T-helper 17 cell (primary cell): ENCODE measurements at places on chromosomes 13 and 19.

GRCh38 chr19:19379527-19379926 lies 25.9 kb upstream of the GATAD2A start:
- DNase-seq = no peak

GRCh38 chr13:110042253-110042950 lies 256.0 kb upstream of the IRS2 start:
- no peak for DNase-seq

- DNase-seq = no peak
These were observed 71.6 kb downstream of the MUC16 start for GRCh38 chr19:8938576-8938975.

DNA sequence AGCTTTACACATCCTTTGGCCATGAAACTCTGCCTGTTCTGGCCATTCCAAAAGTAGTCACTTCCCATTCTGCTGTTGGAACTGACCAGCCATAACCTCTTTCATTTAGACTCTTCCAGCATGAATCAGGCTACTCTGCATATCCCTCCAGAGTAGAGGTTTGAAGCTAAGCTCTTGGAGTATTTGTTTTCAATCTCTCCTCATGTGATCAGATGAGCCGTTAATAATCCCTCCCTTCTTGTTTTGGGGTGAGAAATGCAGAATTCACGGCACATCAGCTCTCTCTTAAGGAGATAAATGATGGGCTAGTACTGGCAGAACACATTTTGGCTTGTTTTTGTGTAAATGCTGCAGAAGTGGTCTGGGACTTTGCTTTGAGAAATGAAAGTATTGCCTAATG lies 519.9 kb downstream of the PCDH17 start:
- no peak for DNase-seq

GRCh38 chr19:3536429-3537100 lies 2.4 kb upstream of the TEKTIP1 start:
- no peak for DNase-seq

DNA sequence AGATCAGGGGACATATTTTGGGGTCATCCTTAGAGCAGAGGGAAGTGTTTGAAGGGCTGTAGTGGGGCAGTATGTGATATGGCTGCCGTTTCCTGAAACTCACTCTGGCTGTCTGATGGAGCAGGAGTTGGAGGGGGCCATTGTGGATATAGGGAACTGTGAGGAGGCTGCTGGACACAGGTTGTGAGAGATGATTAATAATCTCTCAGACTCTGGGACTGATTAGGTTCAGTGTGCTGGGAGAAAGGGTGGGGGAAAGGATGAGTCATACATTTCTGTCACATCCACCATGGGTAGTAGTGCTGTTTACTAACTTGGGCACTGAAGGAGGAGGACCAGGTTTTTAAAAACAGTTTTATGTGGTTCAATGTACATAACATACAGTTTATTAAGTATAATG lies 4.8 kb downstream of the B3GLCT start:
- DNase-seq = no peak

- DNase-seq = no peak
These were observed 5.2 kb downstream of the SLC25A42 start for GRCh38 chr19:19068659-19069654.

DNA sequence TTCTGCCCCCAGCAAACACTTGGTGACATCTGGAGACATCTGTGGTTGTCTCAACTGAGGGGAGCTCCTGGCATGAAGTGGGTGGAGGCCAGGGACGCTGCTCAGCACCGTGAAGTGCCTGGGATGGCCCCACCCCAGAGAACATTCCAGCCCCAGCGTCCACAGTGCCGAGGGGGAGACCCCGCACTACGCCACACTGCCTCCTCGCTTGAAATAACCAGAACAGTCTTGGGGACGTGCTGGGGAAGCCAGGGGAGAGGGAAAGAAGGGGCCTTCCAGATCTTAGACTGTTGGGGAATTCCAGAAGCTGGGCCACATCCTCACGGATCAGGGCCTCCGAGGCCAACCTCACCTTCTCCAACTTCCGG lies 4.2 kb downstream of the DPP9 start:
- DNase-seq = no peak

DNA sequence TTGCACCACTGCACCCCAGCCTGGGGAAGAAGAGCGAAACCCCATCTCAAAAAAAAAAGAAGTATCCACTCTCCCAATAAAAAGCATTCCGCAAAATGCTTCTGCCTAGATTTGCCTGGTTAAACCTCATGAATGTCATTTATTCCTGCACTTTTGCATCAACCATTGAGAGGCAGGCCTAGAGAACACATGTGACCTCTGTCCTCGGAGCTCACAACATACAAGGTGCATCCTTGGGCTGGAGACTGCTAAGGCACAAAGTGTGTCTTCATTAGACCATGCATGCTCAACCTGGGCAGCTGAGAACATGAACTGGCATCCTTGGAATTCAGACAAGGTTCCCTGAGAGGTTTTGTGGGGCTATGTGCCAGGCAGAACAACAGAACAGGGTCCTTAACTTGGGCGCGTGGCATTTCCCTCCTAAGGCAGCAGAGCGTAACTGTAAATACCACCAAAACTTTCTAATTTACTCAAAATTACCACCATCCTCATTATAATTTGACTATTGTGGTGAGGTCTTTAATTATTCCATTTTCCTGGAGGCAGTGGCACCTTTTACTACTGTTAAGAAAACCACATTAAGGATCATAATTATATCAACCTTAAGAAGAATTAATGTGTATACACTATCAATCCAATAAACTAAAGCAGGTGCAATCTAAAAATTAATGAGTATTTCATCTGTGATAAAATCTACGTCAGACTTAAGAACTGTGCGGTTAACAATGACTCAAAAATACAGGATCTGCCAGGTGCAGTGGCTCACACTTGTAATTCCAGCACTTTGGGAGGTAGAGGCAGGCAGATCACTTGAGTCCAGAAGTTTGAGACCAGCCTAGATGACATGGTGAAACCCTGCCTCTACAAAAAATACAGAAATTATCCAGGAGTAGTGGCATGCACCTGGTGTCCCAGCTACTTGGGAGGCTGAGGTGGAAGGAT lies 13.8 kb downstream of the RCBTB1 start:
- no peak for DNase-seq

GRCh38 chr19:49409441-49410029 lies 13.7 kb downstream of the PTH2 start:
- DNase-seq = no peak

DNA sequence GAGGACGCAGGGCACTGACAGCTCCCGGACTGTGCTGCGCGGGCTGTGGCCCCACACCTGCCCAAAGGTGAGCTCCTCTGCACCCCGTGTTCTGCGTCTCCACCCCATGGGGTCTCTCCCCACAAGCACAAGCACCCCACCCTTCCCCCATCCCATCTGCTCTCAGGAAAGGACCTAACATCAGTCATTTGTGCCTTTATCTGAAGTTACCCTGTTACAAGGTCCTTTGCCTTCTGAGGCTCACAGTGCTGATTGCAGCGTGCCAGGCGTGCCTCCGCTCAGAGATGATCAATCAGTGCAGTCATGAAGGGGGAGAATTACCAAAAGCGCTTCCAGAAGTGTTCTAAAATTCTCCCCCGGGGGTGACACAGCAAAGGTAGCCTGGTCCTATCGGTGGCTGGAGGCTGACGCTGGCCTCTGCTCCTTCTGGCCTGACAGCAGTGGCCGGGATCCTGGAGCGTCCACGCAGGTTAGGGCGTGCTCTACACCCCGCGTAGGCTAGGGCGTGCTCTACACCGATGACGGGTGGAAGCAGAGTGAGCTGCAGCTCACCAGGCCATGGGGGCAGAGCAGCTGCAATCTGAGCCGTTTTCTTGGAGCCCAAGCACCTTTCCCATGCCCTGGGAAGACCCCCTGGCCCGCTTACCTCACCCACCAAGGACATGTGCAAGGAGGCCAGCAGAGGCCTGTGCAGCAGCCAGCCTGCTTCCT lies 84.7 kb upstream of the TM9SF2 start:
- DNase-seq = no peak

- DNase-seq = no peak
These were observed 93.7 kb downstream of the FRY start for GRCh38 chr13:32125221-32125689.

DNA sequence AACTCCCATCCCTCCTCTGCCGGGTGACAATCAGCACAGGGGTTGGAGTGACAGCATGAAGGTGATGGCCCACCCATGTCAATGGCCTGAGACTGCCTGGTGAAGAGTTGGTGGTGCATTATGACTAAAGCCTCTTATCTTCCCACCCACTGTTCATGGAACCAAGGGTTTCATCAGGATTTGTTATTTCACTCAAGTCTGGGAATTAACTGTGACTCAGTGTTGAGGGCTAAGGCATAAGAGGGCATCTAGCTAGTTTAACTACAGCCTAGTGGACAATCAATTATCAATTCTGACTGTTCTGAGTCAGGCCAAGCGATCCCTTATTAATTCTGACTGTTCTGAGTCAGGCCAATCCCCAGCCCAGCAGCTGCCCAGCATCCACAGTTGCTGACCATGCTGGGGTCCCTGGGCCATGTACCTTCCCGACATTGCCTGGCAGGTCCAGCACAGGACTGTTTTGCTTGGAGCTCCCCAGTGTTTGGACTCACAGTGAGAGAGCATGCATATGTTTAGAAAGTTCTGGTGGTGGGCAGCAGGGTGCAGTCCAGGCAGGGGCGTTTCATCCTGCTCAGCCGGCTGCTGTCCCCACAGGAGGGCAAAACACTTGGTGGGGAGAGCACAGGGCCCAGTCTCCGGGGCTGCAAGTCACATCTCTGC lies 65.5 kb downstream of the RASL11A start:
- no peak for DNase-seq

DNA sequence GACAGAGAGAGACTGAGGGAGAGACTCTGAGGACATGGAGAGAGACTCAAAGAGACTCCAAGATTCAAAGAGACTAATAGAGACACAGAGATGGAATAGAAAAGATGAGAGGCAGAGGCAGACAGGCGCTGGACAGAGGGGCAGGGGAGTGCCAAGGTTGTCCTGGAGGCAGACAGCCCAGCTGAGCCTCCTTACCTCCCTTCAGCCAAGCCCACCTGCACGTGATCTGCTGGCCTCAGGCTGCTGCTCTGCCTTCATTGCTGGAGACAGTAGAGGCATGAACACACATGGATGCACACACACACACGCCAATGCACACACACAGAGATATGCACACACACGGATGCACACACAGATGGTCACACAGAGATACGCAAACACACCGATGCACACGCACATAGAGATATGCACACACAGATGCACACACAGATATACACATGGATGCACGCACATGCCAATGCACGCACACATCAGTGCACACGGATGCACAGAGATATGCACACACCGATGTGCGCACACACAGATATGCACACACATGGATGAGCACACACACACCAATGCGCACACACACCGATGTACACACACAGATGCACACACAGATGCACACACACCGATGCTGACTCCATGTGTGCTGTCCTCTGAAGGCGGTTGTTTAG lies 3.3 kb upstream of the F10 start:
- no peak for DNase-seq

- DNase-seq = no peak
These were observed 64.0 kb downstream of the SERP2 start for GRCh38 chr13:44437356-44438233.
